ENCODE measurements at places on chromosomes 12 and 14.

GRCh38 chr12:7075939-7076338, 15.4 kb downstream of the C1S start:
- no peak for DNase-seq

DNA sequence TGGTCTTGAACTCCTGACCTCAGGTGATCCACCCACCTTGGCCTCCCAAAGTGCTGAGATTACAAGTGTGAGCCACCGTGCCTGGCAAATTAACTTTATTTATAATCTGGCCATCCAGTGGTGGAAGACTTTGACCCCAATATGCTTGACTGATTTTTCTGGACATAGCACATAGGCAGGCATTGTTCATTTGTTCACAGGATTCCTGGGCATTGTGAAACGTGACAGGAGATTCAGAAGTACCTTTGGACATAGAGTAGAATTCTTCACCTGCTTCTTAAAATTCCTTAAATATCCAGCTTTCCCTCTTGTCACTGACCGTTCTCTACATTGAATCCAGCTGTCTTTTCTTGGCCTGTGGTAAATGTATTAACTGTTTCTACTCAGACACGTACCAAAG, 103.1 kb downstream of the SCN8A start:
- DNase-seq = no peak

GRCh38 chr14:77113644-77114043, 15.6 kb downstream of the CIPC start:
- DNase-seq = no peak

DNA sequence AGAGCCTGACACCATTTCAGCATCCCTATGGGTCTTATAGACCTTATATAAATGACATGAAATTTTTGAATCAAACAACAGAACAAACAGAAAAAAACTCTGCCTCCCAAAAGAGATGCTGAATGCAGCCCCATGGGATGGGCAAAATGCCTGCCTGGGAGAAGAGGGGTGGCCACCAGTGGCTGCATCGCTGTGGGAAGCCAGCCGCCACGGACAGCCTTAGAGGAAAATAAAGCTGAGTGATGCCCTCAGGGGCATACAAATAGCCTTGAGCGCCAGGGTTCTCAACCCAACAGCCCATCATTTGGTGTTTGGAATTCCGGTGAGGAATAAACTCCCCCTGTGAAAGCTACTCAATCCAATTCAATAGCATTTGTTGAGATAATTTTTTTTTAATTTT, 22.9 kb downstream of the SYNE3 start:
- DNase-seq = no peak

DNA sequence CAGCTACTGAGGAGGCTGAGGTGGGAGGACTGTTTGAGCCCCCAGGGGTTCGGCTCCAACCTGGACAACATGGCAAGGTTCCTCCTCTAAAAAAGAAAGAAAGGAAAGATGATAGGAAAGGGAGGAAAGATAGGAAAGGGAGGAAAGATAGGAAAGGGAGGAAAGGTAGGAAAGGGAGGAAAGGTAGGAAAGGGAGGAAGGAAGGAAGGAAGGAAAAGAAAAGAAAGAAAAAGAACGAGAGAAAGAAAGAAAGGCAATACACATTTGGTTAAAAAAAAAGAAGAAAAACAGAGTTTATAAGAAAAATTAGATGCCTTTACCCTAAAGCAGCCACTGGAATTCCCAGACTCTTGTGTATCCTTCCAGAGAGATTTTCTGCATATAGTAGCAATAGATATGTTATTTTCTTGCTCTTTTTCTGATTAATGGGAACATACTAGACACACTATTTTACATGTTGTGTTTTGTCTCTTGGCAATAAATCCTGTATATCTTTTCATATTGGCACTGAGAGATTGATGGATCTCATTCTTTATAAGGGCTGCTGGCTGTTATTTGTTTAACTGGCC, 12.2 kb downstream of the HNF1A start:
- no peak for DNase-seq

- DNase-seq = no peak
These were observed 67.2 kb downstream of the WDR20 start for GRCh38 chr14:102206918-102207317.

- DNase-seq = no peak
These were observed 14.3 kb upstream of the GTF2A1 start for GRCh38 chr14:81235096-81235495.

GRCh38 chr14:69982886-69983285, 103.7 kb downstream of the SMOC1 start:
- no peak for DNase-seq

Data from central memory CD4-positive, alpha-beta T cell (primary cell).